CD4-positive, alpha-beta memory T cell (primary cell): ENCODE measurements at places on chromosomes 7 and 10.

- no peak for DNase-seq
Measured at GRCh38 chr7:106318482-106318881, 33.7 kb upstream of the NAMPT start.

GRCh38 chr10:69878038-69878437 lies 76.3 kb downstream of the COL13A1 start:
- no peak for DNase-seq

GRCh38 chr7:55365205-55365674 lies at the start of gene LANCL2:
Gene LANCL2 (plus strand): TSS chr7:55365337. CDS start chr7:55366026, 689 bp downstream.
- DNase-seq: no peak

DNA sequence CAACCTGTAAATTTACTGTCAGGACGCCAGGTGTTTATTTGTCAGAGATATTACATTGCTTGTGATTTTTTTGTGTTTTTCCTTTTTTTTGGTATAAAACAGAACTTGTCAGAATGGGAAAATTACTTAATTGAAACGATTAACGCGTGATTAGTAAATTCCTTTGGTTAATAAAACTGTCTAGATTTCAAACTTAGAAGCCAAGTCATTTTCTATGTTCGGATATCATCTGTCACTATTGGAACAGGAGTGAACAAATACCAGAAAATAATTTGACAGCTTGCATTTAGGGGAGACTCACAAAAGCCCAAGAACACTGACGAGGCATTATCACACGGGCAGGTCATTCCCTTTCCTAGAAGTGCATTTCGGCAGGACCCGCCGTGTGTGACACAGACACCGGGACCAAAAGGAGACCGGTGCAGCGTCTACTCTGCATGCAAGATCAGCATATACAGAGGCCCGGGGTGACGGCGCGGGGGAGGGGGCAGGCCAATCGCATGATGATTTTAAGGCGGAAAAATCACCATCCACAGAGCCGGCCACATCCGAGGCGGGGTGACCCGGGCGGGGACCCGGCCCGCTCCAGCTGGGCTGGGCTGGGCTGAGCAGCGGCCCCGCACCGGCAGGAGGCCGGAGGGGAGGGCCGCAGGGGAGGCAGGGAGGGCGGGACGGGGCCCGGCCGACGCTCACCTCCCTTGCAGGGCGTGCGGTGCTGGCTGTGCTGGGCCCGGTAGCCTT lies 841 bp downstream of the GLUD1 start:
- peak; percentile 76 for DNase-seq
